Iris pigment epithelial cell (primary cell): ENCODE measurements at places on chromosomes 4 and X.

- no peak for DNase-seq
Observed at GRCh38 chr4:57605376-57605775, 495.2 kb upstream of the IGFBP7 start.

DNA sequence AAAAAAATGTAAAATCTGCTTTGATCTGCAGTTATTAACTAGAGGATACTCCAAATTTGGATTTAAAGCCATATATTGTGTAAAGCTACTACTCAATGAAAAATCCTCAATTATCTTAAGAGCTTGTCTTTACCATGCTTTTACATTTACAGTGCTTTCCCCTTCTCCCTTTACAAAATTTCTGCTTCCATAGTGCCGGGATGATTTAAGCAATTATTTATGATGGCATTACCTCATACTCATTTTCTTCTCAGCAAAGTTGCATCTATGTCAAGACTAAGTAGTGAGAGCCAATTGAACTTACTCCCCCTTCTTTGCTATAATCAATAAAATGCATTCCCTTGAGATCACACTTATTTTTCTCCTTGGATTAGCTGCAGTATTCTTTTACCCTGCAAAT lies 505.4 kb upstream of the AGA start:
- no peak for DNase-seq

DNA sequence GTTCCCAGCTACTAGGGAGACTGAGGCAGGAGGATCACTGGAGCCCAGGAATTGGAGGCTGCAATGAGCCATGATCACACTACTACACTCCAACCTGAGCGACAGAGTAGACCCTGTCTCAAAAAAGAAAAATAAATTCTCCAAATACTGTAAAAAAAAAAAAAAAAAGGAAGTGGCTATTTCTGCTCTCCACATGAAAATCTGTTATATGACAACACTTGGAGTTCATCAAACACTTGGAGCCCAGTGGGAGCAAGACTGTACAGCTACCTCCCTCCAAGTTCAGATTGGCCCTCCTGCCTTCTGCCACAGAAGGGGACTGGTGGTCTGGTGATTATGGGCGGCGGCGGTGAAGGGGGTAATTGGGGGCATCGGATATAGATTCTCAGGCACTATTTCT lies 9.0 kb upstream of the CLDN34 start:
- DNase-seq = no peak

- DNase-seq = no peak
Observed at GRCh38 chrX:155997436-155997835, at the start of gene IL9R. IL9R (plus strand) TSS chrX:155997696; CDS start chrX:155997760, 64 bp downstream.

GRCh38 chrX:110145854-110146253 lies 142.9 kb downstream of the TMEM164 start:
- DNase-seq = peak; percentile 45
